ENCODE measurements at places on chromosomes 2 and 18.
A peak's percentile ranks its signal among the peaks of the same experiment; 100 is the strongest.

DNA sequence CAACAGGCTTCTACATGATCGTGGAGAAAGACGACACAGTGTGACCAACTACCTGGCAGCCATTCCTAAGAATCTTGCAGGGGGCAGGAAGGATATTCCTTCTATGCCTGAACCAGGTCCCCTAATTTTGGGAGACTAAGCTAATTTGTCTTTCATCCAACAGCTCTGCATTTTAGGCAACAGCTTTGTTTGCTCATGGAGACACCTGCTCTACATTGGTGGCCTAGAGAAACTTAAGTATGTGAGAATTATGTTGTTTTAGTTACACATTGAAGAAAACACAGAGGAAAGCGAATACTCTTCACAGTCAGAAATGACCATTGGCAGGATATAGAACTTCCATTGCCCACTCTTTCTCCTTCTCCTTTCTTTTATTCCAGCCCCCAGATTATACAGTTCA lies 75.2 kb downstream of the ASXL3 start:
- DNase-seq = no peak

GRCh38 chr2:136225950-136226835 lies 108.2 kb upstream of the CXCR4 start:
- peak; percentile 42 for DNase-seq

DNA sequence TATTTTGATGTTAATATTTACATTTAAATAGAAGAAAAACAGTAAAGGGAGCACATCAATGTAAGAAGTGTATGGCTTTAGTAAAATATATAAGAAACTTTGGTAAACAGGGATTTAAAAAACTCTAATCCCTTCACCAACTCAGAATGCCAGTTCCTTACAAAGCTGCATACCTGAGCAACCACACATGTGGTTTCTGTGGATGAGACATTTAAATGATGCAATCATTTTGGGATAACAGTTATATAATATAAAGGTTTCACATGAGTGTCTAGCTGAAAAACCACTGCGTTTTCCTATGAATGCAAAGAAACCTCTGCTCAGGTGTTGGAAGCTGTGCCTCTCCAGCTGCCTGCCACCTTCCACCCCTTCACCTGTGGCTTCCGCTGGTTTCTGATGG lies 209.1 kb upstream of the REV1 start:
- no peak for DNase-seq

DNA sequence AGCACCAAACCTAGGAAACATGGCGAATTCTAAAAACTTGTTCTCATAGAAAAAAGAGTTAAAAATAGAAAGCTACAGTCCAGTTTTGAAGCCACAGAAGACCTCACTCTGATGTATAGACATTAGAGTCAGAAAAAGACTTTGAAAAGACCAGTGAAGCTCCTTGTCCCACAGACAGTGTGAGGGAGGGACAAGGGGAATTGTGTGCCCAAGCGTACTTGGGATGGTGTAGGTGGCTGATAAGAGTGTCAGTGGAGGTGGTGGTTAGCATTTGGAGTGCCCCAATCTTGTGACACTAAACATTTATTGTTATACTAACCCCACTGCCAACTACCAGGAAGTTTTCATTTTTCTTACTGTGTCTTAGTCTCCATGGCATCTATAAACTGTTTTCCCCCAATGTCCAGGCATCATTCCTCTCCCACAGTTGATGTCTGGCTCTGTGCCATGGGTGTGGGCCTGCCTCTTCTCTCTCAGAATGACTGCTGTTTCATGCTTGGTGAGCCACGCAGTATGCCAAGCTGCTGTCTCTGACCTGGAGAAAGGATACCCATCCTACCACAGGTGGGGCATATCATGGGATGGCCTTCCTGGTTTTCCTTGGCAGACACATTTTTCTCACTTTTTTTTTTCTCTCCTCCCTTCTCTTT lies 161.4 kb downstream of the RPIA start:
- no peak for DNase-seq

GRCh38 chr2:18422432-18423165 lies 137.9 kb downstream of the RDH14 start:
- no peak for DNase-seq
